ENCODE measurements at places on chromosomes 6 and 20.

- no peak overlapping the region for H3K27ac ChIP-seq
- H3K27me3 ChIP-seq = no peaks in the 10 kb centered on the region
- no peaks in the 10 kb centered on the region for H3K36me3 ChIP-seq
- H3K4me1 ChIP-seq = peaks cover 29% of the 10 kb centered on the region
Observed at GRCh38 chr6:56659721-56660380, 17.2 kb upstream of the DST start.

- H3K27ac ChIP-seq = no peak overlapping the region
- H3K36me3 ChIP-seq = no peaks in the 10 kb centered on the region
- no peak for DNase-seq
Observed at GRCh38 chr20:60648556-60648955, 603.5 kb upstream of the CDH4 start.

DNA sequence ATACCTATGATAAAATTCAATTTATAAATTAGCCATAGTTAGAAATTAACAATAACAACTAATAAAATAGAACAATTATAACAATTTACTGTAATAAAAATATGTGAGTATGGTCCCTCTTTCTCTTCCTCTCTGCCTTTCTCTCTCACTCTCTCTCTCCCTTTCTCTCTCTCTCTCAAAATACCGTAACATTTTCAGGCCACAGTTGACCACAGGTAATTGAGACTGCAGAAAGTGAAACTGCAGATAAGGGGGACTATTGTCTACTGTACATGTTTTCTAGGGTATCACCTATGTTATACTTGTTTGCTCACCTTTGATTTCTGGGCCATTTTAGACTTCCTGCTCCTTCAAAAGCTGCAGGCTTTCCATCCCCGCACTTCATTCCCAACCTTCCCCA is 46.8 kb downstream of the LY86 start:
- peaks cover 15% of the 10 kb centered on the region for H3K27me3 ChIP-seq
- no peaks in the 10 kb centered on the region for H3K36me3 ChIP-seq
- no peaks in the 10 kb centered on the region for H3K4me1 ChIP-seq

DNA sequence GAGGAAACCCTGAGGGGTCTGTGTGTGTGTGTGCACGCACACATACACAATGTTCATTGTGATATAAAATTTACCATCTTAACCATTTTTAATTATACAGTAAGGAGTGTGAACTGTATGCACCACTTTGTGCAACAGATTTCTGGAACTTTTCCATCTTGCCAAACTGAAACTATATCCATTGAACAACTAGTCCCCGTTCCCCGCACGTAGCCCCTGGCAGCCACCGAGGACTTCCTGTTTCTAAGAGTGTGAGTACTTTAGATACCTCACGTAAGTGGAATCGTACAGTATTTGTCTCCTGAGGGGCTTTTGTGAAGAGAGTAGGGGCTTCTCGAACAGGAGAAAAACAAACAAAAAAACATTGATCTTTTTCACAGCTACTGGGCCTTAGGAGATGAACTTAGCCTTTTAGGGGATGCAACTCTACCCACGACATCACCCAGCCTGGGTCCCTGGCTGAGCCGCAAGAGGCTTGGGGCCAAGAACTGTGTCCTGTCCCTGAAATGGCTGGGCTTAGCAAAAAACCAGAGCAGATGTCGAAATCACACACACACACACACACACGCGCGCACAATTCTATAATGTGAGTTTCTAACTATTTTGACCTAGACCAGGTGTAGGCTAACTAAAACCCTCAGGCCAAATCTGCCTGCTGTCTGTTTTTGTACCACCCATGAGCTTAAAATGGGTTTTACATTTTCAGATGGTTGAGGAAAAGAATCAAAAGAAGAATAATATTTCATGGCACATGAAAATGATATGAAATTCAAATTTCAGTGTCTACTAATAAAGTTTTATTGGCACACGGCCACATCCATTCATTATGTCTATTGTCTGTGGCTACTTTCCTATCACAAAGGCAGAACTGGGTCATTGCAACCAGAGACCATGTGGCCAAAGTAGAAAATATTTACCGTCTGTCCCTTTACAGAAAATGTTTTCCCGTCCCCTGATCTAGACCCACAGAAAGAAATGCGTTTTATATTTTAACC is 144.2 kb downstream of the EYA2 start:
- H3K27ac ChIP-seq = no peak overlapping the region
- no peak overlapping the region for H3K4me3 ChIP-seq

DNA sequence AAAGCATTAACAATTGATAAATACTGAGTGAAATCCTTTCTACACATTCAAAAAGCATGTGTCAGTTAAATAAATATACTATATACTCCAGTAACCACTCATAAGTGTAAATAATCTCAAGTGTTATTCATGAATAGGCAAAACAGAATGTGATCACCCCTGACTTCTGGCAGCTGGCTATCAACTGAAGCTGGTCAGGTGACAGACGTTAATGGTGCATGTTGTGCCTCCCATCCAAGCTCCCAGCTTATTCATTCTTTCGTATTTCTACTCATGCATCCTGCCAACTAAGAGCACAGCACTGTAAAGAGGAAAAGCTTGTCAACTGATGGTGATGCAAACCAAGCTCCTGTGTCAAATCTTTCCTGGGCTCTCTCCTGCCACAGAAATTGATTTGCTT is 7.7 kb downstream of the PSMB1 start:
- no peaks in the 10 kb centered on the region for H3K27me3 ChIP-seq
- H3K27ac ChIP-seq = no peak overlapping the region
- H3K4me1 ChIP-seq = peaks cover 15% of the 10 kb centered on the region
- no peak for DNase-seq
- H3K36me3 ChIP-seq = peaks cover 96% of the 10 kb centered on the region

GRCh38 chr20:62759981-62760431 is 36.3 kb upstream of the MRGBP start:
- H3K27ac ChIP-seq = no peak overlapping the region
- no peaks in the 10 kb centered on the region for H3K36me3 ChIP-seq
- peaks cover 21% of the 10 kb centered on the region for H3K27me3 ChIP-seq
- no peak overlapping the region for H3K4me3 ChIP-seq
- no peak for DNase-seq
- no peaks in the 10 kb centered on the region for H3K4me1 ChIP-seq

DNA sequence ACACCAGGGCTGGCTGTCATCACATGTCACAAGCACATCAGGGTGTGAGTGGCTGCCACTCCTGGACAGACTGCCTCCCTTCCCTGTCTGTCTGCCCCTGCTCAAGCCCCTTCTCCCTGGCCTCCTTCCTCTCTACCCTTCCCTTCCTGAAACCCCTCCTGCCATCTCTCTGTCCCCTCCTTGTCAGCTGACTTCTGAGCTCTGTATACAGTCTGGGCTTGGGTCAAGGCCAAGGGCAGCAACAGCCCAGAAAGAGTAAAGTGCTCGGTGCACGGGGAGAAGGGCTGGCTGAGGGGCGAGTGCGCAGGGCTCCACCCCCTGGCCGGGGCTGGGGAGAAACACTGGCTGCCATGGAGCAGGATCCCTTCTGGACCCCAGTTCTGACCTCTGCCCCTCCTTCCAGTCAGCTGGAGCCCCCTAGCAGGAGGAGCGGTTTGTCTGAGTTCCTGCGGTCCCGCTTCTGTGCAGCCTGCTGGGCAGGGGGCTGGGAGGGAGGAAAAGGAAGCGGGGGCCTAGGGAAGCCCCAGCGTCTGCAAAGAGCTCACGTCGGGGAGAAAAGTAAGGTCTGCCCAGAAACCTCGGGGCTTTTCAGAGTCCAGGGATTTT is 2.0 kb downstream of the LKAAEAR1 start:
- peaks cover 39% of the 10 kb centered on the region for H3K27me3 ChIP-seq
- H3K36me3 ChIP-seq = no peaks in the 10 kb centered on the region
- DNase-seq = peak; percentile 55
- peaks cover 63% of the 10 kb centered on the region for H3K4me1 ChIP-seq
- peak overlapping the region; percentile 30 for H3K4me3 ChIP-seq

GRCh38 chr20:58503668-58504067 is 11.5 kb downstream of the APCDD1L start:
- H3K4me3 ChIP-seq = no peak overlapping the region
- no peak overlapping the region for H3K27ac ChIP-seq
- H3K27me3 ChIP-seq = no peaks in the 10 kb centered on the region
- H3K36me3 ChIP-seq = no peaks in the 10 kb centered on the region

- H3K36me3 ChIP-seq = no peaks in the 10 kb centered on the region
- H3K4me3 ChIP-seq = no peak overlapping the region
- DNase-seq = peak; percentile 92
- no peaks in the 10 kb centered on the region for H3K27me3 ChIP-seq
Observed at GRCh38 chr20:1423625-1424106, 30.8 kb upstream of the FKBP1A start.

GRCh38 chr20:42366626-42367025 is 748.4 kb upstream of the CHD6 start:
- DNase-seq = no peak
- no peaks in the 10 kb centered on the region for H3K27me3 ChIP-seq
- H3K36me3 ChIP-seq = no peaks in the 10 kb centered on the region
- no peaks in the 10 kb centered on the region for H3K4me1 ChIP-seq

DNA sequence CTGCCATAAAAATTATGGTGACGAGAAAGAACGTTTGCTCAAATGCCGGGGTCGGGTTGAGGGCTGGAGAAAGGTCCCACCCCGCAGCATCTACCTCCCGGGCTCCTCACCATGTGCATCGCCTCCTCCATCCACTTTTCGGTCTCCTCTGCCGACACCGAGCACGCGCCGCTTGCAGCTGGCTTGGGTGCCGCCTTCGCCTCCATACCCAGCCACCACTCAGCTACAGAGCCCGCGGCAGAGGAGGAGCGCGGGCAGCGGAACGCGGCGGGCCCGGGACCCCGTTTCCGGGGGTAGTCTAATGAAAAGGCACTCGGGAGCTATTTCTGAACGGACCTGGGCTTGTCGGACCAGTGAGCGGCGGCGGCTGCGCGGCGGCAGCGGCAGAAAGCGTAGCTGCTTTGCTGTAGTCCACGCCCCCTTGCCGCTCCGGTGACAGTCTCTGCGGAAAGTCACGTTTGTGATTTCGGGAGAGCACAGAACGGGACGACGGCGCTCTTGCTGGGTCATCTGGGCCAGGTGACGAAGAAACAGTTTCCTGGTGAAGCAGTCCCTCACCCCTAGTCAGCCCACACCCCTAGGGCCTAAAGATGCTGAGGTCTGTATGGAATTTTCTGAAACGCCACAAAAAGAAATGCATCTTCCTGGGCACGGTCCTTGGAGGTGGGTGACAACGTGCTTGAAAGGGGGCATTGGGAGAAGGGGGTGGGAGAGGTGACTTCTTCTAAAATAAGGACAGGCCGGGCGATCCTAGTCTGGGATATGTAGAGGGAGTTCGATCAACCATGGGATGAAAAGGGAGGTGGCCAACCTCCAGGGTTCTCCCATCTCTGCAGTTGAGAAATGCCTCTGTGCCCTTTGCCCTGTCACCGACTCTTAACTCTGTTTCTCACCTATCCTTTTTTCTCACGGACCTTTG is at the start of the genes ADAT2 and PEX3:
Gene ADAT2, minus strand, starts transcription at position 243 of the 919 bp plus-strand sequence. Its CDS starts 37 bp downstream, at position 206.
Gene PEX3, plus strand, starts transcription at position 353 of the 919 bp plus-strand sequence. Its CDS starts 238 bp downstream, at position 591.
- H3K36me3 ChIP-seq = no peaks in the 10 kb centered on the region
- H3K27ac ChIP-seq = peak within 1 kb of the TSS; percentile 86
- H3K4me3 ChIP-seq = peak within 1 kb of the TSS; percentile 92
- peaks cover 36% of the 10 kb centered on the region for H3K4me1 ChIP-seq

- no peaks in the 10 kb centered on the region for H3K27me3 ChIP-seq
- H3K27ac ChIP-seq = no peak overlapping the region
Observed at GRCh38 chr6:117138425-117138824, 126.9 kb upstream of the VGLL2 start.

GRCh38 chr6:97102145-97102790 is 177.7 kb downstream of the KLHL32 start:
- no peak overlapping the region for H3K4me3 ChIP-seq
- DNase-seq = no peak
- no peaks in the 10 kb centered on the region for H3K4me1 ChIP-seq

GRCh38 chr20:62358171-62359042 is 8.7 kb downstream of the LAMA5 start:
- H3K27me3 ChIP-seq = no peaks in the 10 kb centered on the region
- peaks cover 62% of the 10 kb centered on the region for H3K4me1 ChIP-seq
- H3K36me3 ChIP-seq = peaks cover 33% of the 10 kb centered on the region
- H3K27ac ChIP-seq = no peak overlapping the region
- no peak for DNase-seq
- H3K4me3 ChIP-seq = no peak overlapping the region

DNA sequence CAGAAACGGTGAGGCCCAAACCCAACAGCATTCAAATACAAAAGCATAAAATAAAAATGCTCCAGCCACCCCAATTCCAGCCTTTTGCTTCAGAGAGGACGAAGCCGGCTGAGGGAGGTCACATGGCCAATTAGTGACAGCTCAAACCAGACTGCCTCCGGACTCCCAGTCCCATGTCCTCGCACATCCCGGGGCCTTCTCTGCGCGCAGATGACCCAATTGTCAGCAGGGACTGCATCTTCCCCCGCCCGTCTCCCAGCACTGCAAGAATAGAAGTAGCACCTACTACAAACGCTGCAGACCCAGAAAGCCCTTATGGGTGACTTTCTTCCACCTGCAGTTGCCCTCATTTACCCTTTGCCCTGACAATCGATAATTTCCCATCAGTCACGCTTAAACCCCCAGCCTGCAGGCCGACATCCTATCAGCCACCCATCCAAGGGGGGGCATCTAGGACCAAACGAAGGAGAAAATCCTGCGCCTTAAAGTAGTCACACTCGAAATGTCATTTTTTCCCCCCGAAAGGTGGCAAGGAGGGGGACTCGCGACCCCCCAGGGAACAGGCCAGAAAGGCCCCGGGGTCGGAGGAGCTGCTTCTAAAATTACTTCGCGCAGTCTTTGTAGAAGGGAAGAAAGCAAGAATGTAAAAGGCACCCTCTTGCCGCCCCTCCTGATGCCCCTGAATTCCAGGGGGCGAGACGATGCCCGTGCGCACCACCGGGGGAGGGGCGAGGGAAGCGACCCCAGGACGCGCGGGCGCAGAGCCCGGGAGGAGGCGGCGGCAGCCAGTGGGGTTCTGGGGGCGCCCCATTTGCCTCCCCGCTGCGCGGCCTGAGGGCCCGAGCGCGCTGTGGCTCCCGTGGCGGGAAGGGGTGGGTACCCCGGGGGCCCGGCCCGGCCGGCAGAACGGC is 792 bp downstream of the SLC23A2 start:
- DNase-seq = peak; percentile 54
- no peaks in the 10 kb centered on the region for H3K27me3 ChIP-seq
- peaks cover 68% of the 10 kb centered on the region for H3K4me1 ChIP-seq
- H3K4me3 ChIP-seq = peak overlapping the region; percentile 92
- peak overlapping the region; percentile 45 for H3K27ac ChIP-seq
- H3K36me3 ChIP-seq = no peaks in the 10 kb centered on the region

GRCh38 chr6:110053395-110054240 is 75.5 kb downstream of the GPR6 start:
- peak; percentile 36 for DNase-seq
- no peak overlapping the region for H3K27ac ChIP-seq
- H3K4me1 ChIP-seq = peaks cover 10% of the 10 kb centered on the region
- no peak overlapping the region for H3K4me3 ChIP-seq
- no peaks in the 10 kb centered on the region for H3K36me3 ChIP-seq
- peaks cover 1% of the 10 kb centered on the region for H3K27me3 ChIP-seq

- no peak for DNase-seq
- no peak overlapping the region for H3K27ac ChIP-seq
- H3K4me3 ChIP-seq = no peak overlapping the region
Observed at GRCh38 chr6:18153311-18153703, 1.6 kb downstream of the TPMT start.

- DNase-seq = no peak
- H3K27me3 ChIP-seq = no peaks in the 10 kb centered on the region
- H3K36me3 ChIP-seq = no peaks in the 10 kb centered on the region
- H3K27ac ChIP-seq = no peak overlapping the region
Observed at GRCh38 chr6:29744131-29744530, 20.9 kb downstream of the HLA-F start.

GRCh38 chr20:47982574-47983360 is 197.5 kb upstream of the SULF2 start:
- no peak for DNase-seq
- peaks cover 50% of the 10 kb centered on the region for H3K4me1 ChIP-seq
- no peak overlapping the region for H3K4me3 ChIP-seq
- H3K27me3 ChIP-seq = peaks cover 4% of the 10 kb centered on the region
- no peaks in the 10 kb centered on the region for H3K36me3 ChIP-seq

All from HepG2 (cell line).